COLO829 (cell line): ENCODE measurements at places on chromosomes 7 and 10.

GRCh38 chr7:1693991-1694524, 24.0 kb downstream of the ELFN1 start:
- DNase-seq = no peak

DNA sequence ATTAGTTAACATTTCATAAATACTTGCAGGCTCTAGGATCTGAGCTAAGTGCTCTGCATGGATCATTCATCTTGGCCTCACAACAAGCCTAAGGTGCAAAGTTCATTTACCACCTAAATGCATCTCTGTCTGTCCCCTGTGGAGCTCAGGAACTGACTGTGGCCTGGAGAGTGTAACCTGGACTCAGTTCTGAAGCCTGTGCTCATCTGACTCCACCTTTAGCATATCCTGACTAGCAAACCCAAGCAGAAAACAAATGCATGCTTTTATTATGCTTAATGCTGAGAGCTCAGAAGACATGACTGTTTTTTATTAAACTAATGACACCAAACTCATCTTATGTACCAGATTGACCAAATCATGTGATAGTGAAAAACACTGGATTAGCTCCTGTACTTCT, 245.6 kb upstream of the INHBA start:
- DNase-seq = no peak

GRCh38 chr10:70621503-70622078, 19.1 kb upstream of the PRF1 start:
- no peak for DNase-seq

- DNase-seq = no peak
Observed at GRCh38 chr7:104903044-104903443, 111.0 kb upstream of the KMT2E start.

GRCh38 chr7:4163565-4164203, 518.4 kb upstream of the FOXK1 start:
- no peak for DNase-seq

DNA sequence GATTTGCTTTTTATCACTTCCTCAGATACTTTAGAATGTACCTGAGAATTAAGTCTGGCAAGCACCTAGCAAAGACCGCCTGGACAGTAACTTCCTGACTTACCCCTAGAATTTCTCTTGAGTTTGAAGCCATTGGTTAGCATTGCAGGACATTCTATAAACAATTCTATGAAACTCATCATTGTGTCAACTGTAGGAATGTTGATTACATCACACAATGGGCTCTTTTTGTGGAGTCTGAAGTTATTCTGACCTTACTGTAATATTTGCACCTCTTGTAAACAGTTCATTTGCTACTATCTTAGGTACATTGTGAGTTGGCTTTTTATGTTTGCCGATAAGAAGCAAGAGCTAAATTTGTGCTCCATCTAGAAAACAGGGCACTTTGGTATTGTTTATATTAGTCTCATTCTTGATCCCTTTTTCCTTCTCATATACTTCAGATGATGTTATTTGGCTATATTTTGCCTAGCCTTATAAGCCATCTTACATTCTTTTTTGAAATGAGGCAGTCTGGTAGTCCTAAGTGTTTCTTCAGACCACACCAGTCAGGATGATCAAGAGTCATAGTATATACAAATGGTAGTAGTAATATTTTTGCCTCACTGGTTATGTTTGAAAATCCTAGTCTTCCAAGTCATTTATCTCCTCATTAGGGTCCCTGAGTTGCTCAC, 52.4 kb downstream of the CASD1 start:
- peak; percentile 27 for DNase-seq

- no peak for DNase-seq
Observed at GRCh38 chr7:120658516-120658915, 199.4 kb downstream of the TSPAN12 start.

DNA sequence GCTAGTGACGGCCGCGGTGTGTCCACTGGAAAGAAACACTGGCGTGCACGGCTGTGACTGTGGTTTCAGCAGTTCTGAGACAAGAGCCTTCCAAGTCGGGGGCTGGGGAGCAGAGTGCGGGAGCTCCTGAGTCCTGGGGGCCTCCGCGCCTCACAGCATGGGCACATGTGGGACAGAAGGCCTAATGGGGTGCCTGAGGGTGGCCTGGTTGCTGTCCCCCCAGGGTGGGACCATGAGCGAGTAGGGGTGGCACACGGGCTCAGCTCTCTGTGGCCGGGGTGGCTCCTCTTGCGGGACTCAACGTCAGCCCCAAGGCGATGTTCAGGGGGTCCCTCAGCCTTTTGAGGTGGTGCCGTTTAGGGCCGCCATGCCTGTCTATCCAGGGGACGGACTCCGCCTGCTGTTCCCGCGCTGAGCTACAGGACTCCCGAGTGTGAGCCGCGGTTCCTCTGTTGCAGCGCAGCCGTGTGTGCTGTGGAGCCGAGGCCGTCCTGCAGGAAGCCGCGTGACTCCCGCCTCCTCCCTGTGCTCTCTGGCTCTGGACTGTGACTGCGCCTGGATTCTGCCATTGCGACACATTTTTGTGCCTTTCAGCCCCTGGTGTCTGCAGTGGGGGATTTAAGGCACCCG, 23.5 kb upstream of the CHST12 start:
- no peak for DNase-seq

DNA sequence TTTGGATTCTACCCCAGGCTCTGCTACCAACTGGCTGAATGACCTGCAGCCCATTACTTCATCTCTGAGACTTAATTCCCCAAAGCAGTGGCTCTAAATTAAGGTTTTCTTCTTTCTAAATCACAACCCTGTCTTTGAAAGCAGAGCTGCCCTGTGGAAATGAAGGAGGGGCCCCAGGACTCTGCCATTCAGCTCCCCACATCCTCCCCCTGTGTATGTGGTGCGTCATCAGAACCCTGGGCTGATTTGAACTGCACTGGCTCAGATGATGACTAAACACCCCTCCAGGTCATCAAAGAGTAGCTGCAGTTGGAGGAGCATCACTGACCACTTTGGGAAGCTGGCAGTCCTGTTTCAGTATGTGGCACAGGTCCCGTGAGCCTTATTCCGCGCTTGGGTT, 46.6 kb downstream of the BPGM start:
- DNase-seq = peak; percentile 83

DNA sequence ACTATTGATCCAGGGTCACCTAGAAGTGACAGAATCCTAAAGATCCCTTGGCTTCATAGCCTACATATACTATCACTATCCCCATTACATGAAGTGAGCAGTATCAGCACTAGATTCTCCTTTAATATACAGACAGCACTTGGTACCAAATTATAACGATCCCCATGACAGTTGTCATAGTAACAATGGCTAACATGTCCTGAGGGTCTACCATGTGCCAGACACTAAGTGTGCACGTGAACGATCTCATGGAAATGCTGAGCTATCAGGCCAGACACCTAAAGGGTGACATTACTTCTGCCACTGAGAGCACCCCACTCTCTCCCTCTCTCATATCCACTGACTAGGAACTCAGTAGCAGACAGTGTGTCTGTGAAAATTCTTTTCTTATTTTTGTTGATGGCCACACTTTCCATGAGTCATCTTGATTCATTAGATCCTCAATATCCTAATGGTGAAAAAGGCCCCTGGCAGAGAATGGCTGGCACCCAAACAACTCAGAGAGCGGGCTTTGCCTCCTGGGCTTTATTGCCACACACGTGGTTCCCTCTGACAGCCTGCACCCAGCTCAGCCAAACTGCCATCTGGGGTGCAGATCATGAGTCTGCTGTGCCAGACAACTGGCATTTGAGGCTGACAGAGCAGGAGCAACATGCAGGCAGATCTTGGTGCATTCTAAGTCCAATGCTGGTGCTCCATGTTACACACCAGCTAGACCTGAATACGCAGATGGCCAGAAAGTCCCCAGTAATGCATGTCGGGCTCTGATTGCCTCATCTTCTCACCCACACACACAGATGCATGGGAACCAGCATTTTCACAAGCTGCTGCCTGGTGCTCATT, 176.3 kb downstream of the DGKI start:
- DNase-seq = no peak

DNA sequence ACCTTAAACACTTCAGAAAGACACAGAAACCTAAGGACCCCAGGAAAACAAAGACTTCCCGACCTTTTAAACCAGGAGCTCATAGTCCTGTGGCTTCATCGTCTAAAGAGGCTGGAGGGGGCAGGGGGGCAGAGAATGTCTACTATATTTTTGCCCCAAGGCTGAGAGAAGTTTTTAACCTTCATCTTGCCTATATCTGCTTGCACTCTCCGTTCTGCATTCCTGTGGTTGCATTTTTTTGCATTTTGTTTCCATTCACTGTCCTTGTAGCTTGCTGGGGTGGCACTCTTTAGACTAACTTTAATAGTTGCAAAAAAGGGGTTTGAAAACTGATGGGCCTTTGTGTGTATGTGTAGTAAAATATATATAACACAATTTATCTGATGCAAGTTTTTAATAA, 23.7 kb downstream of the PRKAR2B start:
- DNase-seq = no peak
